ENCODE measurements at places on chromosomes 16 and 17.
A peak's percentile ranks its signal among the peaks of the same experiment; 100 is the strongest.

DNA sequence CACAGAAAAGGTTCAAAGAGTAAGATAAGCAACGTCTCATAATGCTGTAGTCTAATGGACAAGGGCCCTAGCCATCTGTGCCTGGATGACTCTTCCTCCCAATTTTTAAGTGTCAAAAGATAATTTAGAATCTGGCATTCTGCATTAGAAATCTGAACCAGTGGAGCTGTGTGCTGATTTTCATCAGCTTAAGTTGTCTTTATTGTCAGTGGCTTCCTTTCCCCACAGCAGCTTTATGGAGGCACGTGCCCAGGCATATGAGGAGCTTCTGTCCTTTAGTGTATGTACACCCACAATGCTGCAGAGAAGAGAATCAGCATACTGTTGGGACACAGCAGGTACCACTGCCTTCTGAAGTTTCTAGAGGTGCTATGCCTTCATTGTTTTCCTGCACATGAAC, 37.9 kb downstream of the HEATR6 start:
- DNase-seq, result no peak

DNA sequence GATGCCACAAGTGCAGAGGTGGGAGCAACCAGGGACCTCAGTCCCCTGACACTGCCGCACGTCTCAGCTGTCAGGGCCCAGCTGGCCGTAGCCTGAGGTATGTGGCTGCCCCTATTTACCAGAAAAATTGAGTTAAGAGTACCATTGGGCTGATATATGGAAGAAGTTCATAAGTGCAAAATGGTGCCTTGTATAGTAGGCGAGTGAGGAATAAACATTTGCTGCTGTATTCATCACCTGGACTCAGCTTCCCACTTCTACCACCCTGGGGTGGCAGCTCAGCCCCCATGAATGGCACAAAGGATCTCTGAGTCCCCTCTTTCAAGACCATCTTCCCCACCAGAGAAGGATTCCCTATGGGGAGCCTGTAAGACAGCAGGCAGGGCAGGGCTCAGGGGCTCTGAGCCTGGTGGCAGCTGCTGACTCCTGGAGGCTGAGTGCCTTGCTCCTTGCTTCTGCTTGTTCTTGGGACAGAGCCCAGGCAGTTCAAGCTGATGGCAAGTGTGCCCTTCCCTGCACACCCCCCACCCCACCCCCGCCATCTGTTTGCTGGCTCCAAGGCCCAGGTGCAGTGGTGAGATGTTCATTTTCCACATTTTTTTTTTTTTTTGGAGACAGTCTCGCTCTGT, 29.0 kb downstream of the TRPV2 start:
- peak; percentile 43 for DNase-seq

- no peak for DNase-seq
Measured at GRCh38 chr16:10767127-10767526, 23.5 kb downstream of the NUBP1 start.

GRCh38 chr17:82876149-82876548, 36.3 kb upstream of the ZNF750 start:
- DNase-seq, result no peak

GRCh38 chr16:50303605-50304466, 37.5 kb downstream of the ADCY7 start:
- no peak for DNase-seq

- DNase-seq, result no peak
Measured at GRCh38 chr17:55990332-55991006, 162.8 kb upstream of the ANKFN1 start.

- no peak for DNase-seq
Measured at GRCh38 chr17:34390649-34391048, 27.6 kb upstream of the CCL1 start.

- DNase-seq, result peak; percentile 46
Measured at GRCh38 chr17:74690409-74690825, 22.3 kb downstream of the CD300LF start.

DNA sequence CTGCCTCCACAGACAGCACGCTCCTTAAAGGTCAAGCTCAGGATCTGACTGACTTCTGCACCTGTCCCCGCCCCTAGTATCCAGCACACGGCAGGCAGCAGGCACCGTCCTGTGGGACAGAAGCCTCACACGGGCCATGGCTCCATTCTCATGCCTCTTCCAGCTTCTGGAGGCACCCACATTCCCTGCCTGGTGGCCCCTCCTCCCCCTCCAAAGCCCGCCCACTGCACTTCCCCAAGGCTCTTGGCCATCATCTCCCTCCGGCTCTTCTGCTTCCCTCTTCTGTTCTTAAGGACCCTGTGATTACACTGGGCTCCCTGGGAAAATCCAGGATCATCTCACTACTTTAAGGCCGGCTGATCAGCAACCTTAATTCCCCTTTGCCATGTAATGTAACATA, 3.5 kb downstream of the CANT1 start:
- DNase-seq, result no peak

GRCh38 chr17:17680477-17681186, 626 bp upstream of the RAI1 start:
- no peak for DNase-seq

- DNase-seq, result no peak
Measured at GRCh38 chr17:3575511-3575910, 17.9 kb upstream of the TRPV3 start.

- peak; percentile 36 for DNase-seq
Measured at GRCh38 chr16:72400257-72401083, 228.5 kb upstream of the PMFBP1 start.

DNA sequence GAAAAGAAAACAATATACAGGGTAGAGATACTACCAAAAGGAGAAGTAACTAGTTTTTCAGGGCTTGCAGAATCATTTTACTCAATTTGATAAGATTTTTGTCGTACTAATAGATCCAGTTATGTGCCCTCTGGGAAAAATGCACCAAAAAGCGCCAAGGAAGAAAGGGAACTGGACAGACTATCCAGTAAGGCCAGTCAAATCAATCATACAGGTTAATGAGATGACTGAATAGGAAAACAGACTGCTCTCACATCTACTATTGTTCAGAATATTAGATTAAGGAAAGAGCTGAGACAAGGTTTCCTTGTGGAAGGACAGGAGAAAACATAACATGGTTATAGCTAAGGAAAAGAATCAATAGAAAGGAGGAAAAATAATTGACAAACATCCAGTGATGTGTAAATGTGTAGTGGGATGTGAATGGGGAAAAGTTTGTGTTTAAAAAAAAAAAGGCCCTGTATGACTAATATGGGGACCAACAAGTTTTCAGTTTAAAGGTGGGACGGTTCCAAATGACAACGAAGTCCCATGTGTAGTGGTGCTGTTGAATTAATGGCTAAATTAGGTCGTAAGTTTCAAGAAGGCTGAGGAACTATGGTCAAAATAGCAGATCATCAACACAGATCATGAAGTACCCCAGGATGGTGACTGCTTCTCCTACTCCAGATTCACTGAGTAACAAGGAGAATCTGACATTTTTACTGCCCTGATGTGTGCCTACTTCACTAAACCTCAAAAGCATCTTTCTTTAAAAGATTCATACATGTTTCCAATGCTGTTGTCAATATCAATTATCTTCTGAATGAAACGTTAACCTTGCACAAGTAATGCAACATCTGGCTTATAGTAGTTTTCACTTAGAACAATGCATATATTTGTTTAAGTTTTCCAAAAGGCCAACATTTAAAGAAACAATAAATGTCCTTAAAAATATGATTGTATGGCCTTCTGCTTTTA, 40.7 kb downstream of the BRIP1 start:
- DNase-seq, result no peak

DNA sequence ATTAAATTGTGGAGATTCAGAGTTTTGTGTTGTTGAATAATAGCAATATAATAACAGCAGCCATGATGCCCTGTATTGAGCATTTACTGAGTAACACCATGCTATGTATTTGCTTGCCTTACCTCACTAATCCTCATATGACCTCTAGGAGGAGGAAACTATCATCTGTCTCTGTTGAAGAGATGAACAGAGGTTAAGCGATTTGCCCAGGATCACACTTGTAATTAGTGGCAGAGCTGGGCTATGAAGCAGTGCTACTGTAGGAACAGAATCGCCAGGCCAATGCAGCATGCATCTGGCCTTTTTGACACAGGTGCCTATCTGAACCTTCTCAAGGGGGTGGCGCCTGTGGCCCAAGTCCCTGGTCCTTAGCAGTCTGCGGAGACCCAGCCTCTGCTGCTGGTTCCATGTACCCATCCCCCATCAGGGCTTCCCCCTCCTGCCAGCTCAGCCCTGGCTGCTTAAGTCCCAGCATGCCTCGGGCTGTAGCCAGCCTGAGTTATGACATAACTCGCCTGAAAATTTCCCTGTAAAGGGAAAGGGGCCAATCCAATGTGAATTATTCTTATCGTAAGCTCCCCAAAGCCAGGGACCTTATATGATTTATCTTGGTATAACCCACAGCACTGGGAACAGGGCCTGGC, 50.4 kb upstream of the HS3ST2 start:
- DNase-seq, result no peak

- no peak for DNase-seq
Measured at GRCh38 chr16:54808890-54809289, 121.8 kb upstream of the IRX5 start.

- DNase-seq, result no peak
Measured at GRCh38 chr17:44120851-44121605, 2.4 kb downstream of the HDAC5 start.

DNA sequence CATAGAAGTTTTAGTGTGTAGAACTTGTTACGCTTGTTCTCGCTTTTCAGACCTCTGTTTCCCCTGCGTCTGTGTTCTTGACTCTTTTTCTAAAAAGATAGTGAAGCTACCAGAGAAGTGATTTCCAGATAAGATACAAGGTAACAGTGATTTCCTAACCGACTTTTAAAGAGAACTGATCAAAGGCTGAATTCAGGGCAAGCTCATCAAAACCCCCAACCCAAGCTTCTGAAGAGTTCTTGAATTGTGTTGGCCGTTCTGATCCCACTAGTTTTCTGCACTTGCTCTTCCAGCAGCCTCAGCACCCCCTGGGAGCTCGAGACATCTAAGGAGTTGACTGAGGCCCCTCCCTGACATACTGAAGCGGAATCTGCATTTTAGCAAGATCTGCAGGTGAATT, 12.7 kb upstream of the NSMCE1 start:
- no peak for DNase-seq

DNA sequence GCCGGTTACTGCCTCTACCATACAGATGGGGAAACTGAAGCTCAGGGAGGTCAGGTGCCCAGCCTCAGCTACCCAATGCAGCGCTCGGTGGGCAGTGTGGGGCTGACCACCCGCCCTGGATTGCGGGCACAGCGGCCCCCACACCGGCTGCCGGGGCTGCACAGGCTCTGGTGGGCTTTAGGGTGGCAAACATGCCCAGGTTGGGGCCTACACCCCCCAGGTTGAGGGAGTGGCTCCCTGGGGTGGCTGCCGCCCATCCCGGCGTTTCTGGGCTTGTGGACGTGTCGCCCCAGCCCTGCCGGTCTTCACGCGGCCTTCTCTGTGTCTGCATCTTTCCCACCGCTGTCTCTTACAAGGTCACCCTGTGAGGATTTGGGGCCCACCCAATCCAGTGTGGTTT, 40.9 kb upstream of the SSTR5 start:
- DNase-seq, result no peak

DNA sequence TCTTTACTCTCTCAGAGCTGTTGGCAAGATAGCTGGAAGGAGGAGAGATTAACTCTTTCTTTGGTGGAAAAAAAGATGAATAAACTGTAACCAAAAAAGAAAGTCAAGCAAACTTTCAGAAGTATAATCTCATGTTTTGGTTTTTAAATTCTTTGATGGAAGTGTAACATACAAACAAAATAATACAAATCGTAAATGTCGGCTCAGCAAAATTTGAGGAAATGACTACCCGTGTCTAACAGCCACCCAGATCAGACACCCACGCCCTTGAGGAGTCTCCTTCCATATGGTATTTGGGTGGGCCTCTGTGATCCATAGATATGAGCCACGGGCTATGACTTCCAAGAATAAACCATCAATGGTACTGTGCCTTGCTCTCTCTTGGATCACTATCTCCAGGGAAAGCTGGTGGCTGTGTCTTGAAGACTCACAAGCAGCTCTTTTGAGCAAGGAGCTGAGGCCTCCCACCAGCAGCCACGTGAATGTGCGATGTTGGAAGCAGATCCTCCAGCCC, 9.6 kb upstream of the CD300C start:
- DNase-seq, result no peak

DNA sequence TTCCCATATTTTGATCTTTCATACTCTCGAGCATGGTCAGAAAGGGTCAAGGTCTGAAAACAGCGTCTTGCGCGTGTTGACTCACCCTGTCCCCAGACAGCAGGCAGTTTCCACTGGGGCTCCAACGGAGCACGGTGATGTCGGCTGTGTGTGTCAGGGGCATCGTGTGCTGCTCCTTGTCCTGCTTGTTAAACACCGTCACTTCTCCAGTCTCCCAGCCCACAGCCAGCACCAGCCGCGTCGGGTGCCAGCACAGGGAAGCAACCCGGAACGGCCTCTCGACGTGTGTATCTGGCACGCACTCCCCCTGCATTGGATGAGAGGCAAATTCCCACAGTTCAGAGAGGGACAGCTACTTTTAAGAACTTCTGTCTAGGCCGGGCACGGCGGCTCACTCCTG, 9.6 kb downstream of the IFT140 start:
- no peak for DNase-seq

DNA sequence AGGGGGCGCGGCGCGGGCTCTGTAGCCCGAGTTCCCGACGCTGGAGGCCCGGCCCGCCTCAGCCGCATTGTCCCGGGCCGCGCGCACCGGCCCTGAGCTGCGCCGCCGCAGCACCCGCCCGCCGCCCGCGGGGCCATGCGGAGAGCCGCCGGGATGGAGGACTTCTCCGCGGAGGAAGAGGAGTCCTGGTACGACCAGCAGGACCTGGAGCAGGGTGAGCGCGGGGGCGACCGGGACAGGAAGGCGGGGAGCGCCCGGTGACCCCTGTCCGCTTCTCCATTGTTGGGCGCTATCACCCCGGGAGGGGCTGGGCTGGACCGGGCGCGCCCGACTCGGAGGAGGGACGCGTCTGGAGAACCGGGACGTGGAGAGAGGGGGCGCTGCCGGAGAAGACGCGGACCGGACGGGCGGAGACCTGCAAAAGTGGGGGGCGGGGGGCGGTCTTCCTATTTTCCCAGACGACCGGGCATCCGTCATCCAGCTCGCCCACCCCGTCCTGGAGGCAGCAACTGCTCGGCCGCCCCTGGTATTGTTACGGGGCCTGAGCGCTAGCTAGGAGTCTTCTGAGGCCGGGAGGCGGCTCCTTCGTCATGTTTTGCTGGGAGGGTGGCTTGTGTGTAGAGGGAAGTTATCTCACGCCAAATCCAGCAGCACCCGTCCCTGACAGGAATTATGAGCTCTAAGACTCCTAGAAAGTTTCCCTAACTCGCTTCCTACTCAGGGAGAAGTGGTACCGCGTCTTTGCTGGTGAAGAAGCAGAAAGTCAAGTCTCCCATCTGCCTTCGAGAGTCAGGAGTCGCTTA, 678 bp downstream of the CDR2L start:
- no peak for DNase-seq

GRCh38 chr16:50360033-50360778, 8.6 kb downstream of the BRD7 start:
- DNase-seq, result no peak

DNA sequence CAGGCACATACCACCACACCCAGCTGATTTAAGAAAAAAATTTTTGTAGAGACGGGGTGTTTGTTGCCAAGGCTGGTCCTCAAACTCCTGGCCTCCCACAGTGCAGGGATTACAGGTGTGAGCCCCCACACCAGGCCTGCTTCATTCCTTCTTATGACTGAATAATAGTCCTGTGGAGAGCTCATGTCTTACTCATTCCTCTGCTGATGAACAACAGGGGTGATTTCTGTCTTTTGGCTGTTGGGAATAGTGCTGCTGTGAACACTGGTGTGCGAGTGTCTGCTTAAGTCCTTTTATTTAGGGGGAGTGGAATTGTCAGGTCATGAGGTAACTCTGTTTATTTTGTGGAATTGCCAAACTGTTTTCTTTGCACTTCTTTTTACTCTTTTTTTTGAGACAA, 2.7 kb upstream of the CTRB1 start:
- no peak for DNase-seq

- no peak for DNase-seq
Measured at GRCh38 chr16:75629132-75629531, 6.1 kb upstream of the ADAT1 start.

All from activated CD4-positive, alpha-beta T cell treated with anti-CD3 and anti-CD28 coated beads, Interleukin-2, amount 50 U/mL, for 16 hours (primary cell).